ENCODE measurements at places on chromosomes 3 and 15.

DNA sequence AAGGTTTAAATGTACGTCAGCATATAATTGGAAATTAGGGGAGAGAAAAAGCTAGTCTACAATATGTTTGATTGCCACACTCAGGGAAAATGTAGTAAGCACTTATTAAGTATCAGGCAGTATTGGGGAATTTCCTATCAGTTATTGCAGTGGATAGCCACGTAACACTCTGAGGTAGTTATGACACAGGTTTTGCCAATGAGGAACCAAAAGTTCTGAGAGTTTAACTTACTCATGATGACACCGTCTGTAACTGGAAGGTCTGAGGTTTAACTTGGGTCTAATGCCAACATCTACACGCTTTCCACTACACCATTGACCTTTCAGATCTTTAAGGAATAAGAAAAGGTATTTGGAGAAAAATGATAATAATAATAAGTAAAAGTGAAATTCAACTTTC, 89.5 kb downstream of the ZMAT3 start:
- no peak for DNase-seq

DNA sequence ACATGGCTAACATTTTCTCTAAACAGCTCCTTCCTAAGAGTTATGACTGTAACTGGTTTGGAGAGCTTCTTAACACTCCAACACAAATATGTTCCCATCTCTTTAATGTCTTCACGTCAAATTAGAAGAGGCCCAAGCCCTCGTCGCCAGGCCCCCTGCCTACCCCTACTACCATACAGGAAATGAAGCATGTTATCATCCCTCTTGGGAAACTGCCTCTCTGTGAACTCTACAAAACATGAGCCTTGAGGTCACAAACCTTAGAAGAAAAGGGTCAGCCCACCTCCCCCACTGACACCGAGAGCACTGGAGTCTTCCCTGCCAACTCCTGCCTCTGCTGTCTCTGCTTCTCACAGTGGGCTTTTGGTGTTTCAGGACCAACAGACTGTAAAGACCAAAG, 243.1 kb upstream of the STT3B start:
- DNase-seq, result no peak

DNA sequence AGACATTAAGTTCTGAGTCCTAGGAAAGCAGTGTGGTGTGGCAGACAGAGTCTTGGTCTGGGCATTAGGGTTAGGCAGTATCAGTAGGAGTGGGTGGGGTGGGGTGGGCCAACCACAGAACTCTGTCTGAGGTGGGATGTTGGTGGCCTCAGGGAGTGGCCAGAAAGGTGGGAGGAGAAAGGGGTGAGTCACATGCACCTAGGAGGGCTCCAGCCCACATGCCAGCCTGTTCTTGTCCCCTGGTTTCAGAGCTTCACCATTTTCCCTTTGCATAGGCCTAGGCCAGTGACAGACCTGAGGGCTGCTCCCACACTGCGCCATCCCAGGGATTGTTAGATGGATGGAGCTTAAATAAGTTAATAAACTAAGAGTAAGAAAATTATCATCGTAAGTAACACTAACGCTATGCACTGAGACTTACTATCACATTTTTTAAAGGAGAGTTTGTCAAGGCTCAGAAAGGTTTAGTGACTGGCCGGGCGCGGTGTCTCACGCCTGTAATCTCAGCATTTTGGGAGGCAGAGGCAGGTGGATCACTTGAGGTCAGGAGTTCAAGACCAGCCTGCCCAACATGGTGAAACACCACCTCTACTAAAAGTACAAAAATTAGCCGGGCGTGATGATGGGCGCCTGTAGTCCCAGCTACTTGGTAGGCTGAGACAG, 33.8 kb downstream of the DNASE1L3 start:
- no peak for DNase-seq

DNA sequence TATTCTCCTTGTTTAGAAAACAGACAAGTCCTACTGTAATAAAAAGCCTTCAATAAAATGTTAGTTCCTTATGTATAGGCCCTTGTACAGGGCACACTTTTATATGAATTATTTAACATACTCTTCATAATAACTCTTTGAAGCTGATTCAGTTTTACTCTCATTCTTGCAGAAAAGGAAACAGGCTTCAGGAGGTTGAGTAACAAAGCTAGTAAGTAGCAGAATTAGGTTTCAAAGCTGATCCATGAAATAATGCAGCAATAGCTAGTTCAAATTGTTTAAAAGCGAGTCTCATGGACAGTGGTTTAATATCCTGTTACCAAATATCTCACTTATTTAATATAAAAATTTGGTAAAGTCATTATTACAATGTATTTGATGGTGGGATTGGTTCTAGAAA, 25.0 kb downstream of the TCF12 start:
- no peak for DNase-seq

- no peak for DNase-seq
Measured at GRCh38 chr15:87118435-87118834, 1038.8 kb downstream of the AGBL1 start.

DNA sequence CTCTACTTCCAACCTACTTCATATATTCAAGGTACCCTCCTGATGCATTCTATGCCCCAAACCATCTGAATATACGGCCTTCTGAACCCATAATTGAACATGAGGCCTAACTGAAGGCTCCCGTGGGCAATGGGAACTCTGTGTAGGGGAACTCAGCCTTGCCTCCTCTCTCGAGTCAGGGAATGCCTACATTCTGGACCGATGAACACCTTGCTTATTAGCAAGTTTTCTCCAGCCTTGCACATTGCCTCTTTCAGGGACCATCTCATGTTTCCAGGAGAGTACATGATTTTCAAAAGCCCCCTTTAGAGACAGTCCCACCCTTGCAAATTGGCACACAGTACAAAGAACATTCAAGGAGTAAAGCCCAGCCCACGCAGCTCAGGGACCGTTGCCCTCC, 26.3 kb upstream of the GALNT15 start:
- DNase-seq, result no peak

Measured in NCI-H446 treated with DMSO at 0.1 percent for 48 hours (cell line).